Fibroblast of skin of scalp (primary cell): ENCODE measurements at places on chromosomes 16 and 17.

DNA sequence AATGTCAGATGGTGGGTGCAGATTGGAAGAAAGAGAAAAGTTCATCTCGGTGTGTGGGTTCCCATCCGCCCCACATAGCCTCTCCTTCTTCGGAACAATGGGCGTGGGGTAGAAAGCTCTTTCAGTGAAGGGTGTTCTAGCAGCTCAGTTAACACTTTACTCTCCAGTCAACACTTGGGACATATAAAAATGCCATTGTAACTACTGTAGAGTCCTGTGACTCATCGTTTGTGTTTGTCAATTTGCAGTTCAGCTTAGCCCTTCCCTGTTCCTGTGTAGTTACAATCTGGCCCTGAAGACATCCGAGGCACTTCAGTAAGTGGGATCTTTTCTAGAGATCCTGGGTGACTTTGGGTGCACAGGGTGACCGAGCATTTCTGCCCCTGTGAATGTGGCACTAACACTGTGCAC, 11.5 kb upstream of the CLEC18C start:
- DNase-seq, result peak; percentile 48

- DNase-seq, result peak; percentile 53
Measured at GRCh38 chr17:79391376-79392233, 219.2 kb downstream of the RBFOX3 start.

GRCh38 chr17:81037026-81037797, 2.3 kb downstream of the BAIAP2 start:
- peak; percentile 40 for DNase-seq

DNA sequence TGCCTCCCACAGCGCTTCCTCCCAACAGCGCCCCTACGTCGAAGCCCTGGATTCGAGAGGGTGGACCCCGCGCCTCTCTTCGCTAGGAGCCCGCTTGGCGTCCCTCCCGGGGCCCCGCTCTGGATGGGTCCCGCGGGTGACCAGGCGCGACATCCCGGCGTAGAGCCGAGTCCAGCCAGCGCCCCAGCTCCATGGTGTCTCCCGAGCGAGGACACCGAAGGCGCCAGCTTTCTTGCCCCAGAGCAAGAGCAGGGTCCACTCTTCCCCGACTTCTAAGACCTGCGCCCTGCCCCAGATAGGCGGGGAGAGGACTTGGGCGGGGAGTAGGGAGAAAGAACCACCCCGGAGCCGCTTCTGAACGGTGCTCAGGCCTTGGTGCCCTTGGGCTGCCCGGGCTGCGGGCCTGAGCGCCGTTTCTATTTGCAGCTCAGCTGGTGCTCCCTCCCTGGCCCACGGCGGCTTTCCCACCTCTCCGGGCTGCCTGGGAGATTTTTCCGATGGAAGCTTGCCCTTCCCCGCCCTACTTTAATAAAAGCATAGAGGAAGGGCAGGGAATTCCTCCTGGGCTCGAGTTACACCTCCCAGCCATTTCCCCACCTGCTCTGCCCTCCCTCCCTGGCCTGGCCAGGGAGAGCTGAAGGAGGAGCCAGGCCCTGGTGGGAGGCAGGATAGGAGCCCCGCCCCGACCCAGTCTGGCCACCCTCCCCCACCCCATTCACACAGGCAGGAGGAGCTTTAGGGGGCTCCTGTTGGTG, 1.8 kb downstream of the MMP15 start:
- no peak for DNase-seq

GRCh38 chr17:4538236-4539002, 16.8 kb downstream of the MYBBP1A start:
- DNase-seq, result no peak

GRCh38 chr16:18832006-18832405, 30.7 kb upstream of the ARL6IP1 start:
- DNase-seq, result no peak

- DNase-seq, result no peak
Measured at GRCh38 chr17:46059486-46059885, 60.4 kb downstream of the STH start.

GRCh38 chr17:7589204-7589868, 558 bp downstream of the SOX15 start:
- DNase-seq, result peak; percentile 82

- no peak for DNase-seq
Measured at GRCh38 chr16:51490866-51491265, 339.8 kb upstream of the SALL1 start.

DNA sequence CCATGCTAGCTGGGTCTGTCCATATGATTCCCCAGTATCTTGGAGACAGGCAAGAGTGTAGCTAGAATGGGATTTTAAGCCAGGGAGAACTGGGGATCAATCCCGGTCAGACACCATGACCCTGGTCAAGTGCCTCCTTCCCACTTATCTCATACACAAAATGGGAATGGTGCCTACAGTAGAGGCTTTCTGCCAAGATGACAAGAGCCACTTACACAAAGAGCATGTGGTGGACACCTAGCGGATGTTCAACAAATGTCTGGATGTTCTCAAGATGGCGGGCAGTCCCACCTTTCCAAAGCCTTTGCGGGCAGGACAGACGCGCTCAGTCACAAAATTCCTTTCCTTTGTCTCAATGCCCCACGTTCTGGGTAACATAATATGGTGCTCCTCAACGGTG, 57.3 kb downstream of the MAF start:
- no peak for DNase-seq

DNA sequence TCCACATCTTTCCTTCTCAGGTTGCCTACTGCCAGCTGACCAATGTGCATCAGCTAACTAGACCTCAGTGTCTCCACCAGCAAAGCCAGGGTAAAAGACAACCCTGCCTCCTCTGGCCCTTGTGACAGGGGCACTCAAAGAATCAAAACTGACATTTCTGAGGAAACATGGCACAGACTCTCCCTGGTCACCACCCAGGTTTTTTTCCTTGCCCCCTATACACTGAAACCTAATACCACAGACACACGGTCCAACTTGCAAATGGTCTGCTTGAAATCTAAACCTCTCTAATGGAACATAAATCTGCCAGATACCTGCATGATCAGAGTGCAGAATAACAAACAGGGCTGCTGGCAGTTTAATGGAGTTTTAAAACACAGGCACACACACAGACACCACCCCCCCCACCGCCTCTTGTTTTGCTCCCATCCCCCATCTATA, 19.5 kb upstream of the CORO6 start:
- DNase-seq, result no peak

- DNase-seq, result peak; percentile 85
Measured at GRCh38 chr16:72493716-72494415, 321.9 kb upstream of the PMFBP1 start.

DNA sequence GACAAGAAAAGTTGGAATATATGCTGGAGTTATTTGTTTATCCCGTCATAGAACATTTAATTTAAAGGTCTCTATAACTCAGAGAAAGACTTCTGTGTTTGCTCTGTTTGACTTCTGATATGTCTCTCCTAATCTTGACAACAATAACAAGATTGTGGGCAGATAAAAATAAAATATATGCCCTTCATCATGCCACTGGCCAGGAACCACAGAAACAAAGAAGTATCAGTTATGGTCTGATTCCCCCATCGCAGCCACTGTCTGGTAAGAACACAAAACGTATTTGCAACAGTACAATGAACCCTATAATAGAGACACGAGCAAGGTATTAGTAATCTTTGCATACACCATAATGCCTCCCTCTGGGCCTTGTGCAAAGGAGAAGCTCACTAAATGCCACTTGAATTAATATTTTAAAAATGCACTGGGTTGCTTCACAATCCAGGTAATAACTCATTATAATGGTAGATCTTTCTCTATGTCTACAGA, 1498.3 kb downstream of the CDH11 start:
- DNase-seq, result no peak

GRCh38 chr16:56450275-56450985, 702 bp downstream of the NUDT21 start:
- peak; percentile 4 for DNase-seq

GRCh38 chr17:67689534-67690177, 28.1 kb upstream of the NOL11 start:
- peak; percentile 62 for DNase-seq

- DNase-seq, result peak; percentile 22
Measured at GRCh38 chr17:75241143-75241430, 20.3 kb downstream of the GGA3 start.

GRCh38 chr17:50048146-50048720, 7.7 kb upstream of the ITGA3 start:
- peak; percentile 50 for DNase-seq

- DNase-seq, result no peak
Measured at GRCh38 chr16:85639529-85640253, 26.6 kb downstream of the GSE1 start.

DNA sequence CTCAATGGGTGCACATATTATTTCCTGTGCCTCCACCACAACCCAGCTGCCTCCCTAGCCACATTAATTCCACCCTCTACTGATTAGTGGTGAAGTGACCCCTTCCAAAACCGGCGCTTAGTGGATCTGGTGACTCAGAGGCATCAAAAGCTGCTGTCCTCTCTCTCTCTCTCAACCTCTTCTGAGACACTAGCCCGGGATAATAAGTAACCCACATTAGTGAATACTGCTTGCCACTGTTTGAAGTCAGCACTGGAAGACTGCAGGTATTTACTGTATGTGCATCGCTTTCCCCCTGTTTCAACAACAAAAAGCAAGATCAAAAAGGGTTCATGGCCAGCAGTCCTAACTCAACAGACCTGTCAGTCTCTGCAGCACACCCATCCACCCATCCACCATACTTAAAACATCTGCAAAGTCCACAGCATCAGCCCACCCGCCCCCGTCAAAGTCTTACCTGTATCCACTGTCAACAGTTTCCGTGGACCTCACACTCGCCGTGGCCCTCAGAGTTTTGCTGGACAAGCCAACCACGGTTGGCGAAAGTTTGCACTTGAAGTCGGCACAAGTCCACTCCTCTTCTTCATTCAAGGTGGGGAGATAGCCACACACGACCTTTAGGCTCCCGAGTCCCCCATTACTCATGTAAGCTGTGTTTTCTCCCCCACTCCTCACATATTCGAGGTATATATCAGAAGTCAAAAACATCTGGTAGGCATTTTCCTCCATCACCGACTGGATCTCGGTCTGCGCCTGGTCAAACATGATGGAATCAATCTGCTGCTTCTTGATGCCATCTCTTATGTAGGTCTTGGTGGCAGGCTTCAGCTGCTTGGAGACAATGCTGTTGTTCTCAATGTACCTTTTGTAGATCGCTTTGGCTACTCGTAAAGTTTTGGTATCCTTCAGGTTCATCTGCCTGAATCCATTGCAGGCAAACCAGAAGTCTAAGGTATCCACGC, 3.8 kb downstream of the AXIN2 start:
- peak; percentile 72 for DNase-seq

- DNase-seq, result no peak
Measured at GRCh38 chr17:66679631-66680517, 155.0 kb upstream of the CACNG5 start.

GRCh38 chr17:51805765-51806164, 352.7 kb downstream of the CA10 start:
- no peak for DNase-seq

GRCh38 chr17:68260051-68260762, 12.4 kb downstream of the AMZ2 start:
- DNase-seq, result no peak

DNA sequence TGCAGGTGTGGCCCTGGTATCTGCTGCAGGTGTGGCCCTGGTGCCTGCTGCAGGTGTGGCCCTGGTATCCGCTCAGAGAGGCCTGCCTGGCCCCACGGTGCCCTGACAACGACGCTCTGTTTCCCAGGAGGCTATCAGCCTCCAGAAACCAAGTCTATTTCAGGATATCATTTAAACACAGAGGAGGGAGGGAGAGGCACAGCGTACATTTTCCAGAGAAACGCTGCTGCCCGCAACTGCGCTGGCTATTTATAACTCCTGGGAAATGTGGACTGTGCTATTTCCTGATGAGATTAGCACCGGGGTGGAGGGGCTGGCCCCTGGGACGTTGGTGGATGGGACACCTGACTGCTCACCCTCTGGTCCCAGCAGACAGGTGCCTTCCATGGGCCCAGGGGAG, 22.5 kb downstream of the TIMM22 start:
- DNase-seq, result no peak
